ENCODE measurements at places on chromosomes 13 and 19.

DNA sequence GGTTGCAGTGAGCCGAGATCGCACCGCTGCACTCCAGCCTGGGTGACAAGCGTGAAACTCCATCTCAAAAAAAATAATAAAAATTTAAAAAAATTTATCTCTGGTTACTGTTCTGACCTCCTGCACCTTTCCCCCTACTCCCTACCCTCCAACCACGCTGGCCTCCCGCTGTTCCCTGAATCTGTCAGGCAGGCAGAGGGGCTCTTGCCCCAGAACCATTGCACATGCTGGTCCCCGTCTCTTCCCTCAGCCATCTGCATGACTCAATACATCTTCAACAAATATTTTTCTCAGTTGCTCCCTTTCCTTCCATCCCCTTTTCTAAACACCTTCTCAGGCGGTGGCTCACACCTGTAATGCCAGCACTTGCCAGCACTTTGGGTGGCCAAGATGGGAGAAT lies 1.1 kb upstream of the FAM187B start:
- DNase-seq, result no peak

GRCh38 chr13:60139272-60139671 lies 24.5 kb downstream of the DIAPH3 start:
- no peak for DNase-seq

GRCh38 chr13:50644081-50644871 lies 199.2 kb downstream of the DLEU7 start:
- no peak for DNase-seq

DNA sequence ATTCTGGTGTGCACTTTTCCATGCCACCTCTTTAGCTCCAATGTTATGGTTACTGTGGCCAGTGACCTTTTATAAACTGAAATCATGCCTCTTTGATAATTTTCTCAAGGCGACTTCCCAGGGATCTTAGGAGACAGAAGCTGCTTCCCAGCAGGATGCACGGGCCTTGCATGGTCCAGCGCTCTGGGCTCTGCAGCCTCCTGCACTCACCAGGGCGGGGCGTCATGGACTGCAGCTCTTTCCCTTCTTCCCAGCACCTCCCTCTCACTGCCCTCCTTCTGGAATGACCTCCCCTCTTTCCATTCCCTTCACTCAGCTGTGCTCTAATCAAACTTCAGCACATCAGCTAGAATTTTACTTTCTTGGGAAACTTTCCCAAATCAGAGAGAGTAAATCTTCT lies 318.3 kb downstream of the IRS2 start:
- no peak for DNase-seq

- no peak for DNase-seq
Measured at GRCh38 chr19:7145494-7145893, 76.0 kb downstream of the ZNF557 start.

DNA sequence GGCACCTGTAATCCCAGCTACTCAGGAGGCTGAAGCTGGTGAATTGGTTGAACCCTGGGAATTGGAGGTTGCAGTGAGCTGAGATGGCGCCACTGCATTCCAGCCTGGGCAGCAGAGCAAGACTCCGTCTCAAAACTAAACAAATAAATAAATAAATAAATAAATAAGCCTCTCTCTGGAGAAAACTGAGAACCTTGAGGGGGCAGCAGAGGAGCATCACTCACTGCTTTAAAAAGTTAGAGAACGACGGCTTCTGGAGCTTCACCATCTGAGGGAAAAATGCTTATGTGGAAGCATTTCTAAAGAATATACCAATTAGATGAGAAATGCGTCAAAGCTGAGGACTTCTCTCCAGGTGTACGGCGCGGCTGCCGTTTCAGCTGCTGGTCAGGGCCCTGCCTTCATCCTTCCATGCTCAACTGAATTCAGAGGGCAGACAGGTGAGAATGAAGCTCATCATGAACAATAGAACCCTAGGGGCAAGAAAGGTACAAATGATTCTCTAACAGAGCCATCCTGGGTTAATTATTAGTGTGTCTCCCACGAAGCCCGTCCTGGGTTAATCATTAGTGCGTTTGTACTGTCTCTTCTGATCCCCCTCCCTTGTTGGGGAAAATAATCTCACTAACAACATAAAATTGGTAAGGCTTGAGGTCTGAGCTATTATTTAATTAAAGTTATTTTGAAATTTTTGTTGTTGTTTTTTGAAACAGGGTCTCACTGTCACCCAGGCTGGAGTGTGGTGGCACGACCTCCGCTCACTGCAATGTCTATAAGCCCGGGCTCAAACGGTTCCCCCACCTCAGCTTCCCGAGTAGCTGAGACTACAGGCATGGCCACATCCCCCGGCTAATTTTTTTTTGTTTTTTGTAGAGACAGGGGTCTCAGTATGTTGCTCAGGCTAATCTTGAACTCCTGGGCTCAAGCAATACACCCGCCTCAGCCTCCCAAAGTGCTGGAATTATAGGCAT lies 80.1 kb downstream of the IPO5 start:
- peak; percentile 57 for DNase-seq

- DNase-seq, result no peak
Measured at GRCh38 chr13:97719736-97720135, 233.7 kb upstream of the IPO5 start.

GRCh38 chr13:32600890-32601289 lies 14.6 kb downstream of the PDS5B start:
- no peak for DNase-seq

- no peak for DNase-seq
Measured at GRCh38 chr13:80204642-80205041, 136.3 kb downstream of the SPRY2 start.

DNA sequence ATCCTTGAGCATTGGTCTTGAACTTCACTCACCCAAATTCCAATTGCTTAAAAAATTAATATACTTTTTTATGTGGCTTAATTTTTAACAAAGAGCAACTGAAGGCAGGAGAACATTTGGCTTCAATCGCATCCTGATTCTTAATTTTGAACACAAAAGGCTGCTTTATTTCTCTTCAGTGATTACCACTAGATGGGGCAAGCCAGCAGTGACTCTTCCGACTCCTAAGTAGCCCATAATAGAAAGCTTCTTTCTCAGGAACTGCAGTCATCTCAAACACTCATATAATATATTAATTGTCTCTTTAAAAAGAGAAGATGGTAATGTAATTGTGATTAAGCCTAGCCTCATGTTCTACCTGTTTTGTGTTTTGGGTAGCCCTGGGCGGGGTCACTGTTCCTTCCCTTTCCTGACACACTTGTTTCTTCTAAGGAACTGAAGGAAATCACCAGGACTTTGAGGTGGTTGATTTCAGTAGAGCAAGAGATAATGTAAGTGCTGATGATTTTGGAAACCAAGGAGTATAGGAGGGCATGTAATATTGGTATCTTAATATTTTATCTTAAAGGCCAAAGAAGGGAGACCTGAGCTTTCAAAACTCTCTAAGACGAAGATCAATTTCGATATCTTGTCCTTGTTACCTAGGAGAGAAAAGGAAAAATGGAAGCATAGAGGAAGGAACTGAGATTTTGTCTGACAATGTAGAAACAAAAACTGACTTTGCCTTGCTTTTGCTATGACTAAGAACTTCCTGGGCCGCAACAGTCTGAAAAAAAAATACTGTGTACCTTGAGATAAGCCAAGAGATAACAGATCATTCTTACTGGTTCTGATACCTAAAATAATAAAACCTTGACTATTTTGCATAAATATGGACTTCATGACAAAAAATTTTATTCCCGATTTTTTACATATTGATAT lies 73.1 kb downstream of the TNFSF13B start:
- peak; percentile 14 for DNase-seq

DNA sequence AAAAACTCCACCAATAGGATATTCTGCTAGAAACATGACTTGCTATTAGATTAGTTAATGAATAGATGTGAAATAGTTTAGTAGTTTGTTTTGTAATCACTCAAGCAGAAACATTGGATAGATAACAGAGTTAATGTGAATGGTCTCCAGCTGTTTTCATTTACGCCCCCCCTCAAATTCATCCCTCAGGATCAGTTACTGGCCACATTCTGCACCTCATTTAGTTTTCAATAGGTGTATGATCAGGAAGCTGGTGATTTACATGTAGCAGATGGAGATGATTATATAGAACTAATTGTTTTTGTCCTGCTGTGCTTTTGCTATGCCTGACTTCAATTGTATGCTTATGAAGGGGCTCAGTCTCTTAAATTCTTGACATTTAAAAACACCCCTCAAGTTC lies 759.0 kb downstream of the SLITRK6 start:
- DNase-seq, result no peak

DNA sequence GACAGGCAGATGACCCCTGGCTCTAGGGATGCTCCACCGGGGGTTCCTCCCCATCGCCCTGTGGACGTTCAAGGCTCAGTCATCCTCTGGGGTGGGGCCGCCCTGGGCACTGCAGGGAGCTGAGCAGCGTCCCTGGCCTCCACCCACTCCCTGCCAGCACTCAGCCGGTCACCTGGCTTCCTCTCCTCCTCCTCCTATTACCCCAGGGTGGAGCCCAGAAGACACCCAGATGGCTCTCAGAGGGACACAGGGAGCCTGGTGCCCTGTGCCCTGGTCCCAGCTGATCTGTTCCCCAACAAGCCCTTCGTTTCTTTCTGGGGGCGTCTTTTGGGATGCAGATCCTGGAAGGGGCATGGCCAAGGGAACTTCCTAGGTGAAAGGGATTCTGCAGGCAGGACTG lies 3.7 kb upstream of the MKNK2 start:
- no peak for DNase-seq

- no peak for DNase-seq
Measured at GRCh38 chr13:25756912-25757311, 294.9 kb downstream of the SHISA2 start.

DNA sequence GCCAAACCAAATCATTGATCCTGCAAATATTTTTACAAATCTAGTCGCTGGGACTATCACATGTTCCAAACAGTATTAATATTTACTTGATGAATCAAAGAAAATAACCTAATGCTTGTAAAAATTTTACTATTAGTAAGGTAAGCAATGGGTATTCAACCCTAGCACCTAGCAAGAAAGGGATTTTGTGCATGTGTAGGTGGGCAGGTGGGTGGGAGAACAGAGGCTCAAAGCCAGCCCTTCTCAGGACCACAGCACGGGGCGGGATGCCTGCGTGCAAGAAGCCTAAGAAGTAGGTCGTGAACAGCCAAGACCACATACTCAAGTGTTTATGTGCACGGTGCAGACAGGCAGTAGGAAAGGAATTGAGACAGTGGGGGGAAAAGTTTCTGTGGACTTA lies 26.6 kb downstream of the DOCK9 start:
- DNase-seq, result no peak

DNA sequence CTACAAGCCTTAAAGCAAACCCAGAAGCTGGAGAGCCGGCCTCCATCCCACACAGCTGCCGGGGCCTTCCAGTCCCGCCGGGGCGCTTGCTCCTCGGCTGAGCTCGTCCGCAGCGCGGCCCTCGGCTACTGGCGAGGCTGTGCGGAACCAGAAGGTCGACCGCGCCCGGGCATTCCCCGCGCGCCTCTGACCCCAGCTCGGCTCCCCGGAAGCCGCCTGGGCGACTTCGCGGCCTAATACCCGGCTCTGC lies 863 bp downstream of the ANKRD10 start:
- DNase-seq, result no peak

GRCh38 chr13:39394796-39395678 lies 208.0 kb downstream of the LHFPL6 start:
- no peak for DNase-seq

- no peak for DNase-seq
Measured at GRCh38 chr19:14580623-14581237, 2.2 kb upstream of the CLEC17A start.

DNA sequence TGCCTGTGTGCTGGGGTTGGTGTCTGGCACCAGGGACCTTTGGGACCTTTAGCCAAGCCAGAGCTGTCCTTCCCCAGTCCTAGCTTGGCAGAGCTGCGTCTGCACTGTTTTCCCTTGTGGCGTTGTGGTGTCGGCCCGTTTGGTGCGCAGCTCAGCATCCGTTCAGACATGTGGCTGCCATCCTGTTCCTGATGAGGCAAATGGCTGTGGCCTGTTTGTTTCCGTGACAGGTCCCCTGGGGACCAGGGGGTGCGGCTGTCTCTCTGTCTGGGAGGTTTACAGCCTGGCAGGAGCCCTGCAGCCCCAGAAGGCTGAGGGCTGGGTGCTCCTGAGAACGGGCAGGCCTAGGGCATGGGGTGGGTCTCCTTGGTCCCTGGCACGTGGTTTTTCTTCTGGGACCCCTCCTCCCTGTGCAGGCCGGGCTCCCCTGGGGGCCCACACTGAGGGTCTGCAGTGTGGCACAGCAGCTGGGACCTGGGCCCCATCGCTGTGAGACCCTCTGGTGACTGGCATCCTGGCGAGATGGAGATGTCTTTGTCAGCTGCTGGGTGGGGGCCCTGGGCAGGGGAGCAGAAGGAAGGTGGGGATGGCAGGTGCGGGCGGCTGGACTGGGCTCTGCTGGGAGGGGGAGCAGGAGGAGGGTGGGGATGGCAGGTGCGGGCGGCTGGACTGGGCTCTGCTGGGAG lies 4.0 kb downstream of the SPPL2B start:
- no peak for DNase-seq

DNA sequence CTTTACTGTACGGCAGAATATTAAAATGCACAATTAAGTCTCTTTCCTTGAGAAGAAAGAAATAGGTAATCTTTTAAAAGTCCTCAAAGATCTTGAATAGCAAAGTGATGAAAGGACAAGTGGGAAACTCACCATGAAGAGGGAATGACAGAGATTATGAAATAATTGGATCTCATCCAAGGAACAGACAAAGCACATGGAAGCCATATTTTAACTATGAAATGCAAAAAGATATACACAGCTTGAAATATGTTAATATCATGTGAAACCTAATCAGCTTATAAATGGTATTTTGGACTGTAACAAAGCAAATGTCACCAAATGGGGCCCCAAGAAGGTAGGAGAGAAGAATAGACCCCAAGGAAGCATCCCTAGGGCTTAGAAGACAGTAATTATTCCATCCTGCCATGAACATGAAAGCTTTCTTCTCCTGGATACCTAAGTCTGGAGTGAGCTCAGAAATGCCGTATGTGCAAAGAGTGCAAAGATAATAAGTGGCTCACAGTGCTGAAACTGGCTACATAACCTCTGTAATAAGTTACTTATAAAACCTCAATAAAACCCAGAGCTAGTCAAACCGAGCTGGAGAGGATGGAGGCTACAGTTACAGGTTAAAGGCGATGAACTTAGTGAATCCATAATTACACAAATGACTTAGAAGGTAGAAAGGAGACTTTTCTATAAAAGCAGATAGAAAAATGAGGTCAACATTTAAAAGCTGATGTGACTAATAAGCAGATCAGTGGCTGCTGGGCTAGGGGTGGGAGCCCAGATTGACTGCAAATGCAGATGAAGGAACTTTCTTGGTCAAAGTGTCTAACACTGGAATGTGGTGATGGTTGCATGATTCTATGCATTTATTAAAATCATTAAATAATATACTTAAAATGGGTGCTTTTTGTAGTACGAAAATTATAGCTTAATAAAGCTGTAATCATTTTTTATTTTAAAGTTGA lies 34.4 kb downstream of the DCLK1 start:
- DNase-seq, result no peak
